ENCODE measurements at places on chromosomes 16 and 17.

GRCh38 chr16:11691771-11692170 is 23.5 kb downstream of the SNN start:
- no peak for DNase-seq

DNA sequence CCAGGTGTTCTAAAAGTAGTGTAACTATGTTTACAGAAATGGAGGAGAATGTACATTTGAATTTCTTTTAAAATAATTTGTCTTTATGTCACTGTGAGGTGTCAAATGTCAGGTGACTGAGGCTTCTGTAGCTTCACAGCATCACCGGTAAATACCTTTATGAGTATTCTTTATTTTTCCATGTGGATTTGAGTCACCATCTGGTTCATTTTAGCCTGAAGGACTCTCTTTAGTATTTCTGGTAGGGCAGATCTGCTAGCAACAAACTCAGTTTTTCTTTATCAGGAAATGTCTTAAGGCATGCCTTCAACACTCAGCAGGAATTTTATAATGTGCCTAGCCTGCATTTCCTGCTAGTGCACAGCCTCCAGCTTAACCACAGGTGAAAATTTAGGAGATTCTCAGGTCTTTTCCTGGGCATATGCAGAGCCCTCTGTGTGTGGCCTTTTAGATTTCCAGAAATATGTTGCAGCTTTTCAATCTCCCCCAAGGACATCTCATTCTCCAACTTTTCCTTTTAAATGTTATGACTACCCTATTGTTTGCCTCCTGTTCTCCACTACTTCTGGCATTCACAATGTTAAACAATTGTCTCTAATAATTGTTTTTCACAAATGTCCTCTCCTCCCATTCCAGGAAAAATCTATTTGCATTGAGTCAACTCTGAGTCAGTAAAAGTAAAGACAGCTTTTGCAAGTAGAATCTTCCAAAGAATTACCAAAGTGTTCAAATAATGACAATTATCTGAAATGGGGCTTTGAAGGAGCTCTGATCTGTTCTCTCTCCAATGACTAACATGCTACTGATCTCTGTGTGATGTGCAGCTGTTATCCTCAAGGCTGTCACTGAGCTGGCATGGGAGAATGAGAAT is 239.4 kb upstream of the CPHXL start:
- no peak for DNase-seq

DNA sequence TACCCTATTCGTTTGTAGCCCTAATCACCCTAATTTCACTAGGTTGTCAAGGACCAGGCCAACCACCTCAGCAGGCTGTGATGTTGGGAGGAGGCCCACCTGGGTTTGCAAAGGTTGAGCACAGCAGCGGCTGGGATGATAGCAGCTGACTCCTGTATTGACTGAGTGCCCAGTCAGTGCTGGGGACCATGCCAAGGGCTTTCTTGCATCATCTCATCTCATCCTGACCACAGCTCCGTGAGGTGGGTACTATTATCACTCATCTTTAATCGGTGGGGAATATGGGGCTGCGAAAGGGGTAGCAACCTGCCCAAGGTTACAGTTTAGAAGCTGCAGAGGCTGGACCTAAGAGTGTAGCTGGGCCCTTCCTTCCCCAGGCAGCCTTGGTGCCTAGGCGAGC is 11.7 kb downstream of the ATPAF2 start:
- no peak for DNase-seq

GRCh38 chr17:50206604-50207293 is 5.3 kb upstream of the COL1A1 start:
- DNase-seq: no peak

GRCh38 chr17:50023520-50023919 is 28.5 kb upstream of the DLX3 start:
- no peak for DNase-seq

GRCh38 chr17:49227436-49228261 is 2.9 kb downstream of the PHOSPHO1 start:
- DNase-seq: peak; percentile 66

GRCh38 chr17:53475002-53475401 is 347.7 kb upstream of the KIF2B start:
- no peak for DNase-seq

DNA sequence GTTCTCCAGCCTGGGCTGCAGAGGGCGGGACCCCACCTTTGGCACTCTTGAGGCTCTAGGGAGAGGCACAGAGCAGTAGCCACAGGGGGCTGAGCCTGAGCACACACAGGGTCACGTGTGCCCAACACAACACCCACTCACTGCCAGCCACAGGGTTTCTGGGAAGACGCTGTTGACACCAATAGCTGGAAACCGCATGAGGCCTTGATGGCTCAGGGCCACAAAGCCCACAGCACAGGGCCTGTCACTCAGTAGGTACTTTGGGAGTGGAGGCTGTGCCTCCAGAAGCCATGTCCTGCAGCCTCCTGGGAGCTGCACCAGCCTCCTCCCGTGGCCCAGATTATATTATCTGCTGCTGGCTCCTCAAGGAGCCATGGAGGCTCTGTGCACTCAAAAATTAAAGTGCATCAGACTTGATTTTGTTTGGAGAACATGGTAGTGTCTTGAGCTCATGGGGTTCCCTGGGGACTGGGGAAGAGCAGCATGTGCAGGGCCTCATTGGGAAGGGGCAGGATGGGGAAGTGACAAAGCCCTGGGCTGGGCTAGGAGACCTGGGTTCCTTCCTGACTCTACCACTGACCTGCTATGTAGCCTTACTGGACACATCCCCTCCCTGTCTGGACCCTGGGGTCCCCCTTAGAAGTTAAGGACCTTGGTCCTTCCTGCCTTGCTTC is 12.5 kb upstream of the SREBF1 start:
- no peak for DNase-seq

DNA sequence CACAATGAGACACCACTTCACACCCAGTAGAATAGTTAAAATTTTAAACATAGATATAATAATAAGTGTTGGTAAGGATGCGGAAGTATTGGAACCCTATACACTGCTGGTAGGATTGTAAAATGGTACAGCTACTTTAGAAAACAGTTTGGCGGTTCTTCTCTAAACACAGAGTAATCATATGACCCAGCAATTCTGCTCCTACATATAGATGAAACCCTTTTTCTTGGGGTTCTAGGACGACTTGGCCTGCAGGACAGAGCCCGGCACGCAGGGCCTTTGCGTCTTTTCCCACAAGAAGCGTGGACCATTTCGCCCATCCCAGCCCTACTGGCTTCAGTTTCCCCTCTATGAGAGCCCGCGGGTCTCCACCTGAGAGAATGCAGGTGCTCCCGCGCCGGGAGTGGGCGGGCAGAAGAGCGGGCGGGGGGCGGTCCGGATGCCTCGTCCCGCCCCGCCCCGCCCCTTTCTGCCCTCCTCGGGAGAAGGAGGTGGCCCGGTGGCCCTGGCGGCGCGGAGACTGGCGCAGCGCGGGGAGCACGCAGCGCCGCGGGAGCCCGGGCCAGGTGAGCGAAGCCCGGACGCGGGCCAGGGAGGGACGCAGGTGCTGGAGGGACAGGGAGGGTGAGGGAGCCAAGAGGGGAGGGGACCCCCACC is at the start of gene SDR42E2:
TSS of gene SDR42E2 (plus strand) at position 508 of the 657 bp plus-strand sequence. CDS start 3,077 bp downstream, outside the sequence.
- no peak for DNase-seq

DNA sequence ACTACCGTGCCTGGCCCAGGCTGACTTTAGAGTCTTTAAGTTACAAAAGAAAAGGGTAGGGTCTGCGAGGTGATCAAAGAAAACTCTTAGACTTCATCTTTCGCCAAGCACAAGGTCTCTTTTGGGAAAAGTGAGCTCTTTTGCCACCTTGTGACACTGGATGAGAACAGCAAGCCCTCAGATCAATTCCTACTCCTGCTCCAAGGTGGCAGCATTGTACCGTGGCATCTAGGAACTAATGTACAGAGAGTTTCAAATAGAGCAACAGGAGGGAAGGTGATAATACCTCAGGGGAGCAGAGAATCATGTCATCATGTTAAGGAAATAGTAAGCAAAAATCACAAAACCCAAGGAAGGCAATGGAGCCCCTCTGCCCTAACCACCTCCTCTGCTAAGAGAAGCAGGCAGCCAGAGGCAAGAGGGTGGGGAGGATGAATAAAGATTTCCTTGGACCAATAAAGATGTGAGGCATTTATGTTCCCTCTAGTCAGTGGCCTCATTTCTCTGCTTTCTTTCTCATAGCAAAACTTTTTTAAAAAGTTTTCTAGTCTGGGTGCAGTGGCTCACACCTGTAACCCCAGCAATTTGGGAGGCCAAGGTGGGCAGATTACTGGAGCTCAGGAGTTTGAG is 2.1 kb upstream of the C17orf78 start:
- peak; percentile 76 for DNase-seq

- DNase-seq: no peak
These were observed 65.7 kb upstream of the NPEPPS start for GRCh38 chr17:47465165-47465564.

- DNase-seq: no peak
These were observed 616 bp downstream of the ACTG1 start for GRCh38 chr17:81511804-81512561.

- no peak for DNase-seq
These were observed 112.3 kb downstream of the SKAP1 start for GRCh38 chr17:48317732-48318131.

DNA sequence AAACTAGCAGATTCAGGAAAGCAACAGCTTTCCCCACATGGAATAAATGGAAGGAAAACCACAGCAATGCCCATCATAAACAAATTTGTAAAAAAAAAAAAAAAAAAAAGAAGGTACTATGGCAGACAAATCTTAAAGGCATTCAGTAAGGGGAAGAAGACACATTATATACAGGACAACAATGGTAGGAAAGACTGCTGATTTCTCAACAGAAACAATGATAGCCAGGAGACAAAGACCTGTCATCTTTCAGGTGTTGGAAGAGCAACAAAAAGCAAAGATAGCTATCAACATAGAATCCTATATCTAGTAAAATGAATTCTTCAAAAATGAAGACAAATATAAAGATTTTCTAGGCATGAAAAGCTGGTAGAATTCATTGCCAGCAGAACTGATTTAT is 65.9 kb downstream of the KCNJ2 start:
- no peak for DNase-seq

DNA sequence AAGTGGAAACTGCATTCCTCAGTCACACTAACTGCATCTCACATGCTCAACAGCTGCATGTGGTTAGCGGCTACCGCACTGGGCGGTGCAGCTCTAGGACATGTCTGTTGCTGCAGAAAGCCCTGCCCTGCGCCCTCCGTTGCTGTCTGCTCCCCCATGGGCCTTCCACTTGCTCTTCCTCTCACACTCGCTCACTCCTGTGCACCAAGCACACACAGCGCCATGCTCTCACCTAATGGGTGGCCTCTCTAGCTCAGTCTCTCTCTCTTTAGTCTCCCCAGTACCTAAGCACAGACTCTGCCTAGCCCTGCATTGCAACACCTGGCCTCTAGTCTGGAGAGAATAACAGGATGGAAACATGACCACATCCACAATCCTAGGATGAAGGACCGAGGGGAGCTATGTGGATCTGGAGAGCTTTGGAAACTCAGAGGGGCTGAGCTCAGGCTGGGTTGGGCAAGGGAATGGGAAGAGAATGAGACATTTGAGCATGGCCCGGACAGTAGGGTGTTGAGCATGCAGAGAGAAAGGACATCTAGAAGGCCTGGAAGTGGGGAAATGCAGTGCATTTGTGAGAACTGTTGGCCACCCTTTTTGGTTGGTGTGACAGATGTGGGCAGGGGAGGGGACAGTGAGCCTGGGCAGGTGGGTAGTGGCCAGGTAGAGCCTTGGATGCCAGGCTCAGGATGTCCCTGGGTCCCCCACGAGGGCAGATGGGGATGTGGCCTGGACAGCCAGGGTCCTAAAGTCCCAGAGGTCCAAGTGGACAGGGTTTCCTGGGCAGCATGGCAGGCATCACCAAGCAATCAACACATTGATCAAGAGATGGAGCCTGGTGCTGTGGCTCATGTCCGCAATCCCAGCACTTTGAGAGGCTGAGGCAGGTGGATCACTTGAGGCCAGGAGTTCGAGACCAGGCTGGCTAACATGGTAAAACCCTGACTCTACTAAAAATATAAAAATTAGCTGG is 16.1 kb downstream of the SGCA start:
- no peak for DNase-seq

- DNase-seq: no peak
These were observed 29.9 kb downstream of the ABCC12 start for GRCh38 chr16:48125888-48126287.

DNA sequence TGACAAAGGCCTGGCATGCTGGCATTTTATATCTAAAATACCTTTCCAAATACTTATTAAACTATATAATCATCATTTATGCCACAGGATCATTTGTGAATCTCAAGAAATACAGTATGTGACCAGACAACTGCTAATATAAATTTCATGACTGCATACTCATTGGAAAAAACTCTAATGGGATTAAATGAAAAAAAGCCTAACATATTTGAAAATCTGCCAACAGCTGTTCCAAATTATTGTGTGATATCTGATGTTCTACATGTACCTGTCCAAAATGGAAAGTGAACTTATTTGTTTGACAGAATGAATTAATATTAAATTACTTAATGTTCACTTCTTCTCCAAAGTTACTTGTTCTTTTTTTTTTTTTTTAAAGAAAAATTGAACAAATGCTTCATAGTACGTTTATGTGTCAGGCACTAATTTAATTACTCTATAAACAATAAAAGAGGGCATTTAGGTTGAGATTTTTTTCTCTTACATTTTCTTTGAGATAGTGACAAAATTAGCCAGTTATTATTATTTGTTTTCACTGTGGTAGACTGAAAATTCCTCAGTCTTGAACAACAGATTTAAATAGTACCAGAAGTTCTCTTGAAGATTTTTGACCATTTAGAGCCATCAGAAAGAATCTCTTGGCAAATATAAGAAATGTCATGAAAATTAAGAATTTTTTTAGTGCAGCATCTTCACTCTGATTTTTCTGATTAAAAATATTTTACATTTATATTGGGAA is 114.0 kb downstream of the FTO start:
- no peak for DNase-seq

DNA sequence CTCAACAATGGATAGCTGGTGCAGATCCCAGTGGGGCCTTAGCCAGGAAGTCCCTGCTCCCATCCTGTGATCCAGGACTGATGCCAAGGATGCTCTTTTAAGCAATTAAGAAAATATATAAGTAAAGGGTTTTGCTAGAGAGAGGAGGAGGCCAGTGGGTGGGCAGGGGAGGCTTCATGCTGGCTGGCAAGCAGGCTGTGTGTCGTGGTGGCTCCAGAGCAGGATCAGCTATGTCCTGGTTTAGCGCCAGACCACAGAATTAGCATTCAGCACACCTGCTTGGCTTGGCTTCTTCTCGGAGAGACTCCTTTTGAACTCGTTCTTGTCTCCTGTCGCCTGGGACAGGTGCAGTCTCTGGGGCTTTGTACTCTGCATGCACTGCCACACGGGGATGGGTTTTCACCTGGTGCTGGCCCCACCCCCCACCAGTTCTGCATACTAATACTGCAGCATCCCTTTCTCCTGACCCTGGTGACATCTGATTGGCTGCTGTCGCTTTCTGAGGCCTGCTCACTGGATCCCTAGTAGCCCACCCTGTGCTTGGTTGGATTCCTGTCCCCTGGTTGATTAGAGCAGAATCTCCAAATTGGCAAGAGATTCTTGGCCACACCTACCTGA is 66.1 kb downstream of the PLD6 start:
- DNase-seq: no peak
